Activated T-helper 1 cell treated with Interleukin-2 at 50 U/mL for 16 hours (primary cell): ENCODE measurements at places on chromosomes 12 and 14.

DNA sequence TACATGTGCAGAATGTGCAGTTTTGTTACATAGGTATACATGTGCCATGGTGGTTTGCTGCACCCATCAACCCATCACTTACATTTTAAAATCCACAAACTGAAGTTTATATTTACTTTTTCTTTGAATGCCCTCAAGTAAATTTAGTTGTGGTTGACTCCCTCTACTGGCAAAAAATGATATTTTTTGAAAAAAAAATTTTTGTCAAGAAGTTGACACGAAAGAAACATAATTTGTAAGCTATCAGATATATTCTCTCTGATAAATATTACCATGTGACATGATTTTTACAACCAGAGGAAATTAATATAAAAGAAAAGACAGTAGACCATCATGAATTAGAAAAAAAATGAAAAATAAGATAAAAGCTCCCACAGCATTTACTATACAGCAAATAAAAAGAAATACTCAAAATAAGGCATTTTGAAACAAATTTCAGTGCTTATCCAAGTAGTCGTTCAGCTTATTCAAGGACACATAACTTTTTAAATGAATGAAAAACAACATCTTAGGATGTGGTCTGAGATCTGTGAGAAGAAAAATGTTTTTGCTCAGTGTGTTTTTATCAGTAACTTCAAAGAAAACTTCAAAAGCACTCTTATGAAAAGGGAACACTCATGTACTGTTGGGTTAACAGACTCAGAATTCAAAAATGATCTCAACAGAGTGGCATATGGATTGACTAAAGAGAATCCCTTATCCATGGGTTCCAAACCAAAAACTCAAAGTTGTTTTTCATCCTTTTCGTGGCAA, 30.0 kb upstream of the GRIP1 start:
- DNase-seq: no peak

GRCh38 chr12:131196220-131196619, 242.5 kb downstream of the ADGRD1 start:
- DNase-seq: no peak

DNA sequence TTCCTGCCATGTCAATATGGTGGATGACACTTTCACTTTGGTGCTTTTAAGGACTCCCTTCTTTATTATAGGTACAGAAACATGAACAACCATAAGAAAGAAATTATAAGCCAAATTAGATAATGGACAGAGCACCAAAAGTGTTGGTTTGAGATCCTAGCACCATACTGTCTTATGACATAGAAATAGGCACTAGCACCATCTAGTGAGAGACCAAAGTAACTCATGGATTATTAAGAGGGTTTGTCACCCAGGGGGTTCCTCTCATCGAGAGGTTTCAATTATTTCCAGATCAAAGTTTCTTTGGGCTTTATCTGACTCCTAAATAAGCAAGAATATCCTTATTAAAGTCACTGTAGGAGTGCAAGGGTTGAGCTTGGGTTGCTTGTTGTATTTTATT, 153.0 kb upstream of the DIO2 start:
- no peak for DNase-seq

- no peak for DNase-seq
These were observed 12.9 kb downstream of the GNG2 start for GRCh38 chr14:51873221-51873893.

- DNase-seq: no peak
These were observed 18.0 kb downstream of the FMNL3 start for GRCh38 chr12:49689237-49689636.

DNA sequence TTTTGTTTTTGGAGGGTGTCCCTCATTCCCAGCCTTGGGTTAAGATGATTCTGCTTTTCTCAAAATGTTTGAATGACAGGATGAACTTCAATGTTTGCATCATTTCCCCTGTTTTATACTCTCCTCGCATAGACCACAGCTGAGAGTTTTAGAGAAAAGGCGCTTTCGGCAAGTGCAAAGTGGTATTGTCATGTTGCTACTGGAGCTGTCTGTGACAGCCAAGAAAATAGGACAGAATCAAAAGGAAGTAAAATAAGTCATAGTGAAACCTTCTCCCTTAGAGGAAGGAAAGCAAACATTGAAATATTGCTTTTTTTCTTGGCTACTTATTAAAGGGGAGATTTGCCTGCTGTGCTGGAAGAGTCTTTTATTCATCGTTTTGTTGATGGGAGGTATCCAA, 33.5 kb upstream of the ARHGAP5 start:
- no peak for DNase-seq

- DNase-seq: no peak
These were observed 10.5 kb upstream of the B4GALNT3 start for GRCh38 chr12:449203-449602.

DNA sequence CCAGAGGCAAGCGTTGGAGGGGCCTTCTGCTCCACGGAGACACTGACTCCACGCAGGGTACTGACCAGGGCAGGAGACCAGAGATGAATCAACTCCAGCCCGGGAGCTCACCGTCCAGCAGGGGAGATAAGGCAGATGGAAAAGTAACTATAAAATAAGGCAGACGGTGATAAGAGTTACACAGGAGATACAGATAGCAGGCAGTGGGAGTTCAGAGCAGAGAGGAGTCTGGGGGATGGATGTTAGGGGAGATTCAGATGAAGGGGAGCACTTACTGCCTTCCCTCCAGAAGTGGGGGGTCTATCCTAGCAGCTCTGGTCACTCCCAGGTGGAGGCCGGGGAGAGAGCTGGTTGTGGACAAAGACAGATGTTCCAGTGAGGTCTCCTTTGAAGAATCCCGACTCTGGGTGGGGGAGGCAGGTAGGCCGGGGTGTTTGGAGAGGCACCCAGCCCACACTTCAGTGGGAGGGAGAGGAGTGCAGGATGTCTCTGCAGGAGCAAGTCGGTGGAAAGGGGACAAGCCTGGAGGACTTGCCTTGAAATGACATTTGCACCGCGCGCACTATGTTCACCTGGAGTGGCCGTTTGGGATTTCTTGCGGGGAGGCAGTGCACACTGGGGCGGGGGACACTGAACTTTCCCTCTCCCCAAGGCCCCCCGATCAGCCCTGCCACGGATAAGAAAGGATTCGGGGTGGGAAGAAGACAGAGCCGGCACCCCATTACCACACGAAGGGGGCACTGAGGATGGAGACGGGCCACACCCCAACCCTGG, 1.2 kb downstream of the PITPNM2 start:
- no peak for DNase-seq

DNA sequence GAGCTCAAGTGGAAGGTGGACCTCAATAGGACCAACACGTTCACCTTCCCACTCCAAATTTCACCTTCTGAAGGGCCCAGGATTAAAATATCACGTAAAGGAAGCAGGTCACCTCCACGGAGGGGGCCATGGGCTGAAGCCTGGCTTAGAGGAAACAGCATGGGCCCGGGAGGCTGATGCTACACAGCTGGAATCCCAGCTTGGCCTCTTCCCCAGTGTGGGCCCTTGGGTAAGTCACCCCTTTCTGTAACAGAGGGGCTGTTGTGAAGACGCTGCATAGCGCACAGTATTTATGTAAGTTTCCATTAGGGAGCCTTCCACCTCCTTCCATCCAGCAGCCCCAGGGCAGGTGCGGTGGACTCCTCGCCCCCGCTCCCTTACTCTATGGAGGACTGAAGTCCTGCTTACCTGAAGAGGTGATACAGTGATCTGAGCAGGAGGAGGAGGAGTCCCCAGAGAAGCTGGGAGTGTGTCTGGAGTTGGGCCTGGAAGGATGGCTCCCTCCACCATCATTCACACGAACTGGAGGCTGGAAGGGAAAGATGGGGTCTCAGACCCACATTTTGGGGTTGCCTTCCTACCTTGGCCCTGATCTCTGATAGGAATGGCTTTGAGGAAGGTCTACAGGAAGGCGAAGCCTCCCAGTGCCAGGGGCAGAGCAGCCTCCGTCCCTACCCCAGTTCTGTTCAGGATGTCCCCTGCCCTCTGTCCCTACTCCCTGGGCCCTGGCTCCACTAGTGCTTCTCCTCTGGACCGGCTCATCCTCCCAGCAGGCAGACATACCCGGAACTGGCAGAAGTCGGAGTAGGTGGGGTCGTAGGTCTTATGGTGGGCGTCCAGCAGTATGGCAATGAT, 37.2 kb upstream of the HDAC7 start:
- DNase-seq: no peak

- no peak for DNase-seq
These were observed 333.1 kb downstream of the FUT8 start for GRCh38 chr14:65745396-65746190.

- no peak for DNase-seq
These were observed 214.3 kb downstream of the EFCAB11 start for GRCh38 chr14:89740241-89740640.

- no peak for DNase-seq
These were observed 556.9 kb downstream of the SLC16A7 start for GRCh38 chr12:60152756-60153155.

DNA sequence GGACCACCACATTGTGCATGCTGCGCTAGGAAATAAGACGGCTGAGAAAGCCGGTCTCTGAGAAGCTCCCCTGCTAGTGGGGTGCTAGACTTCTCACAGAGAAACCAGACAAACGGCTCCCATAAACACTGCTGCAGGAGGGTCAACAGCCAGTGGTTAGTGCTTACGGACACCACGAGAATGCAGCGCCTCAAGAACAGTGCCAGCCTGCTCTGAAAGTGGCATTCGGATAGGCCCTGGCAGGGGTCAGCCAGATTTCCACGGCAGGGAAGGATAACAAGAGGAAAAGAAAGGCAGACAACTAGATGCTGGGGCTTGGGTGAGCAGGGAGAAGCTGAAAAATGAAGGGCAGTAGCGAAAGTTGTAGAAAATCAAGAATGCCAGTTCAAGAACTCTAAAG, 26.4 kb downstream of the PPTC7 start:
- DNase-seq: no peak
